ENCODE measurements at places on chromosomes 2 and 18.

DNA sequence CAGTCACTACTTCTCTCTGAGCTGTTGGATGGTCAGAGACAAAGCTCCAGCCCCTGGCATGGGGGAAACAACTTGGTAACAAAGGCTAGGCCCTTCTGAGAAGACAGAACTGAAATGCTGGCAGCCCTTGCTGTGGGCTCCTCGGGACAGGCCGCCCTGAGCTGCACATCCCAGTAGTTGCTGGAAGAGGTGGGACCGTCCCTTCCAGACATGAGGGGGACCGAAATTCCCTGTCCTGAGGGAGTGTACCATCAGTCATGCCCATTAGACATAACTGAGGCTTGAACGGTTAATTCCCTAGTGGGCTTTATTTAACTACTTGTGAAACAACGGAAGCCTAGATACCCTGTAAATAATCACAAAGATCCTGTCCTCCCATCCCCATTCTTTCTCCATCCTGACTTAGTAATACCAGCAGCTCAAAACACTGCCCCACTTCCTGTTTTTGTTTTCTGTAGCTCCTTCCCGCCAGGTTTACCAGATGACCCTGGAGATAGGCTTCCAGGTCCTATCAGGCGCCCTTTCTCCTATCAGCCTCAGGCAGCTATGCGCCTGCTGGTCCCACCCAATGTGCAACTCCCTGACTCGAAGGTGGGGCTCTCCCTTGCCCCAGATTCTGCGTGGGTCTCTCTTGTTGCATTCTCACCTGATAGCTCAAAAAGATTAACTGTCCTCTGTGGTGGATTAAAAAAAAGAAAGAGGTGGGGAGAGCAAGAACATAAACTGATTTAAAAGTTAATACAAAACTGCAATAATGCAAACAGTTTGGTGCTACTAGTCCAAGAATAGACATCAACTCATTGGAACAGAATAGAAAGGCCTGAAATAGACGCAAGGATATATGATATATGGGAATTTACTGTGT is 37.0 kb upstream of the NT5DC4 start:
- DNase-seq = no peak

- DNase-seq = no peak
Measured at GRCh38 chr2:219507581-219508443, 6.5 kb upstream of the ASIC4 start.

GRCh38 chr2:122358729-122359128 is 603.3 kb downstream of the TSN start:
- no peak for DNase-seq

GRCh38 chr2:237412988-237413776 is 782 bp downstream of the COL6A3 start:
- DNase-seq = no peak

DNA sequence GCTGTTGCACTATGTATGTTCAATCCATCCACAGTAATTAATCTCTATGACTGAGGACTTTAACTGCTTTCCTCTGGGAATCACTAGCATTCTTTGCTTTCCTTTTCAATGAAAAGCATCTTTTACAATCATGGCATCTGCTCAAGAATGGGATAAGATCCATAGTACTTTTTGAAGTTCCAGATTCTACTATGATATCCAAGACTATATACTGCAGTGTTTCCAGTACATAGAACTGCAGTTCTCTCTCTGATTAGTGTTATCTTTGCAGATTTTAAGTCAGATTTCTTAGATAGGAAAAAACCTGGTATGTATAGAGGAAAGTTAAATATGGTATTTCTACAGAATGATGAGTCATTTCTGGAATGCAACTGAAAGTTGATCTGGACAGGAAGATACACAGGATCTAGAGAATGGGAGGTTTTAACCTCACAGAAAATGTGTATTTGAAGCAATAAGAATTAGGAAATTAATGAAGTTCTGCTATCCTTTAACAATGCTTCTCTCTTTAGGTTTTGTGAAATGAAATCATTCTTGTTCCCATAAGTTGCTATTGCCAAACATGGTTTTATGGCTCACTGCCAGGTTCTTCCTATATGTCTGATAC is 670.7 kb downstream of the ERBB4 start:
- no peak for DNase-seq

GRCh38 chr2:15931319-15931890 is 8.9 kb upstream of the MYCN start:
- DNase-seq = no peak

DNA sequence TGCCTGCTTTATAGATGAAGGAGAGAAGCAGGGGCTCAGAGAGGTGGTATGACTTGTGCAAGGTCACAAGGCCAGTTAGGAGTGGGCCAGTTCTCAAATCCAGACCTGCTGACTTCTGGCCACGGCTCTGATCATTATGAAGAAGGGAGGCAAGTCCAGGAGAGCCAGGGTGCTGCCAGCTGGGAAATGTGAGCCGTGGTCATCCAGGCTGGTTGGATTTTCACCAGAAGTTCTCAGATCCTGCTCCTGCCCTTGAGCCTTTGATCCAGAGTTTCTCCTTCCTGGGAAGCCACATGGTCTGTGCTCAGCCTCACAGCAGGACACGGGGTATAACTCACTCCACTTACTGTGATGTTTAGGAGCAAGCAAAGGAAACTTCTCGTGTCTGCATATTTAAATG is 239.9 kb downstream of the KLHL29 start:
- no peak for DNase-seq

GRCh38 chr2:109447776-109448175 is 166.0 kb downstream of the SEPTIN10 start:
- DNase-seq = peak; percentile 58

GRCh38 chr2:139079311-139079710 is 299.1 kb upstream of the NXPH2 start:
- DNase-seq = no peak

GRCh38 chr2:152415231-152415642 is 80.3 kb downstream of the FMNL2 start:
- no peak for DNase-seq

- no peak for DNase-seq
Measured at GRCh38 chr2:34785206-34785785, 1186.2 kb upstream of the FAM98A start.

DNA sequence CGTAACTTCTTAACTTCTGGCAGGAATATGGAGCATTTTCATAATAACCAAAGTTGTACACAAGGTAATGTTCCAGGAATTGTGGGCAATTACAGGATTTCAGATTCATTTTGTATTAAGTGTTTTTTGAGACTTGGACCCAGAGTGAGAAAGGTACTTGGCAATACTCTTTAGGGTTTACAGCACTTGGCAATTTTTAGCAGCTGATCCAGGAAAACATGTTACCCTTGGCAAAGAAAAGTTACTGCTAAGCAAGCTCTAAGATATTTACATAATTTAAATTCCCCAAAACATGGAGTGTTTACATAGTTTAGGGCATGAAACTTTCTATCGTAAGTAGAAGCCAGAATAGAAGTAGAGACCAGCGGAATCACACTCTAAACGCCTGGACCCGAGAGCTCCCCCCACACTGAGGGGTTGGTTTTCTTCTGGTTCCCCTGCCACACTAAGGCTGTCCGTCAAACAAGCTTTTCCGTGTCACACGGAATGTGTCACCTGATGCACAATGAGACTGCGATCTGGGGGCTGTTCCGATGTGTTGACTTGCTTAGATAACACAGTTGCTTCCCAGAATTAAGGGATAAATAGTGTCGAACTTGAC is 177.1 kb downstream of the PTGR3 start:
- no peak for DNase-seq

- DNase-seq = no peak
Measured at GRCh38 chr2:186060744-186061440, 322.3 kb downstream of the FSIP2 start.

GRCh38 chr18:74234326-74235171 is 57.2 kb downstream of the CYB5A start:
- DNase-seq = no peak

DNA sequence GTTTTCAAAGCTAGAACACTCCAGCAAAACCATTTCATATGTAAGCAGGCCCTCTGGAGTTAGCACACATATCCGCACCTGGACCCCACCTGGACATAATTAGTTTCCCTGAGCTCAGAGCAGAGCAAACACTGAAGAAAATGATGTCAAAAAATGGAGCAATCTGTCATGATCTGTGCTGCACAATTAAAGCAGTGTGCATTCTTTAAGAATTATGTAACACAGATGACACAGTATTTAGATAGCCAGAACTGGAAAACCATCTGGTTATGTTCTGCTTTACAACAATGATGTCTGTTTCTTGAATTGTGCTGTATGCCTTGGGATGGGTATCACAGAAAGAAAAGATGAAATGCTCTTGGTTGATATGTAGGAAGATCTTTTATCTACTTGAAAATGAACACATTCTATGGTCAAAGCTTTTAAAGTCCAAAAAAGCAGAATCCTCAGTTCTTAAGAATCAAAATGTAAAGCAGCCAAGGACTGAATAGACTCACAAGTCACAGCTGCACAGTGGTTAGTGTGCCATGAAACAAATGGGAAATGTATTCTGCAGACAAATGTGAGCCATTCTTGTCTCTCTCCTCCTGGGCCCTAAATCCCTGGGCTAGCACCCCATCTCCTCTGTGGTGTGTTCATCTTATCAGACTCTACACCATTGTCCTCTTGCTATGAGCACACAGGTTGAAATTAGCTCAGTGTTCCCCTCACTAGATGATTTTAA is 36.8 kb downstream of the HRH4 start:
- DNase-seq = no peak

GRCh38 chr2:66565291-66565690 is 130.4 kb downstream of the MEIS1 start:
- no peak for DNase-seq

DNA sequence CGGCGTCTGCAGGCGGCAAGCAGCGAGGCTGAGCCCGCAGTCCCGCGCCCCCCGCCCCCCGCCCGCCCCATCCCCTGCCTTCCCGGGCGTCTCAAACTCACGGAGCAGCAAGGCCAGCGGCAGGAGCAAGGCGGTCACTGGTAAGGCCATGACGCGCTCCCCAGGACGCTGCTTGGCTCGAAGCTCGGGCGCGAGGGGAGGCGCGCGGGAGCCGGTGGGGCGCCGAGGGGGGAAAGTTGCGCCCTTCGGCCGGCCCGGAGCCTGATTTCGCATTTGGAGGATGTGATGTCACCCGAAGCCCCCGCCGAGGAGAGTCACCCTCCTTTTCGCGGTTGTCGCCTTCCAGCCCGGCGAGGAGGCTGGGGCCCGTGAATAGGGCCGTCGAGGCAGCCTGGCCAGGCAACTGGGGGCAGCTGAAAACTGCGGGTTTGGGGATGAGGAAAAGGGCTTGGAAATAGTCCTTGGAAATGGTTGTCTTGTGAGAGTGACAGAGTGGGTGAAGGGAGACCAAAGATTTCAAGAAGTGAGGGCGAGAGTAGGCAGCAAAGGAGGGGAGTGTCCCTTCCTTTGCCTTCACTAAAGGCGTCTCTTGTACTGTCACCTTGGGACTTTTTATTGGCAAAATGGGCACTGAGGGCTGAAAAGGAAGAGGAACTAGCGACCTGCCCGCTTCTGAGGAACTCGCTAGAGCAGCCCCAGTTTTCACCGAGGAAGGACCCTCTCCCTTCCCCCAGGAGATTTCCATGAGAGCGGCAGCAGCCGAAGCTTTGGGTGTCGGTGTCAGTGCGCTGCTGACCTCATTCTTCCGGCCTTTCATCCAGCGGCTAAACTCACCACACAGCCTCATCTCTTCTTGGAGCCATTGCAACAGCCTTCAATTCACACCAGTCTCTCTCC is at the start of gene CD8A:
Gene CD8A (minus strand): TSS at position 238 of the 897 bp plus-strand sequence. CDS start 88 bp downstream, at position 150.
- no peak for DNase-seq

- no peak for DNase-seq
Measured at GRCh38 chr2:11719230-11719977, 27.0 kb upstream of the LPIN1 start.

DNA sequence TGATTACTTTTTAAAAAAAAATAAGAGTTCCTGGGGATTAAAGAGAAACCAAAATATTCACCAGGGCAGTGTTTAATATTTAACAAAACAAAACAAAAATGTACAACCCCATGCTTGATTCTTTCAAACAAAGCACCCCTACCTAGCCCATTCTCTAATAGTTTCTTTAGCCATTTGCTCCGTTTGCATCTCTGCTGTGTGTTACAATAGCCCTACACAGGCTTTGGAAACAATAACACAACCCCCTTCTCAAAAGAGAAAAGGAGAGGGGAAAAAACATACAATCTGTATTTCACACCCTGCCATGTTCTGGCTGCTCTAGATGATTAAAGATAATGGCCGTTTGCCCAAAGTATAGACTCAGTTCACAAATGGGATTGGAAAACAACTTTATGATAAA is 302.9 kb downstream of the CPS1 start:
- DNase-seq = no peak

DNA sequence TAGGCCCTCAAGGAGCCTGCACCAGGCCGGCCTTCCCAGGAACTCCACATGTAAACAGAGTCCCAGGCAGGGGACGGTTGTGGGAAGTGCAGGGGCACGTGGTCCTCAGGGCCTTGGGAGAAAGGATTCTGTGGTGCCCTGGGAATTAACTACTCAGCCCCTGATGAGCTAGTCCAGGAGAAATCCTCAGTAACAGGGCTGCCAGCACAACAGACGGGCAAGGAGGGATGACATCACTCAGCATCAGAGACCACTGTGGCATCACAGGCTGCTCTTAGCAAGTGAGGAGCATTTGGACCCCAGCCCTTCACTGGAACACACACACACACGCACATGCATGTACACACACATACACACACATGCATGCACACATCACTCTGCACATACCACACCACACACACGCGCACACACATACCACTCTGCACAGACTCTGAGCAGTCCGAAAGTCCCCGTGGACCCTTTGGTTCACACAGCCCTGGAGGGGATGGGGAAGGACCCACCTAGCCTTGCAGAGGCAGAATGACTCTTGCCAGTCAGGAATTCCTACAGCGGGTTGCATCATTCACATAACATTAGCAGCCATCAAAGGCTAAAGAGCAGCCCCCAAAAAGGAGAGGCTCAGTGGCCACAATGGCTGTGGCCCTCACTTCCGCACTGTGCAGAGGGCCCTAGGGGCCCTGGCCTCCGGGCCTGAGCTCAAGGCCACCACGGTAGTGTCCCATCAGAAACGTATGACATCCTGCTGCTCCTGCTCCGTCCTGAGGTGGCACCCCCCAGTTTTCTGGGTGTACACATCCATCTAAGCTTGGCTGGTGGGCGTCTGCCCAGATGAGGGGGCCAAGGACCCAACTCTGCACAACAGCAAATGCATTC is 1.9 kb upstream of the NMUR1 start:
- DNase-seq = no peak

GRCh38 chr2:9952286-9952737 is 819 bp downstream of the GRHL1 start:
- DNase-seq = no peak

- no peak for DNase-seq
Measured at GRCh38 chr2:216765761-216766262, 70.5 kb upstream of the IGFBP5 start.
